CD4-positive, alpha-beta T cell treated with Interferon gamma for 1 hour (primary cell): ENCODE measurements at places on chromosomes 6 and 20.

GRCh38 chr6:103273048-103273447 lies 1586.7 kb downstream of the HACE1 start:
- no peak for DNase-seq

DNA sequence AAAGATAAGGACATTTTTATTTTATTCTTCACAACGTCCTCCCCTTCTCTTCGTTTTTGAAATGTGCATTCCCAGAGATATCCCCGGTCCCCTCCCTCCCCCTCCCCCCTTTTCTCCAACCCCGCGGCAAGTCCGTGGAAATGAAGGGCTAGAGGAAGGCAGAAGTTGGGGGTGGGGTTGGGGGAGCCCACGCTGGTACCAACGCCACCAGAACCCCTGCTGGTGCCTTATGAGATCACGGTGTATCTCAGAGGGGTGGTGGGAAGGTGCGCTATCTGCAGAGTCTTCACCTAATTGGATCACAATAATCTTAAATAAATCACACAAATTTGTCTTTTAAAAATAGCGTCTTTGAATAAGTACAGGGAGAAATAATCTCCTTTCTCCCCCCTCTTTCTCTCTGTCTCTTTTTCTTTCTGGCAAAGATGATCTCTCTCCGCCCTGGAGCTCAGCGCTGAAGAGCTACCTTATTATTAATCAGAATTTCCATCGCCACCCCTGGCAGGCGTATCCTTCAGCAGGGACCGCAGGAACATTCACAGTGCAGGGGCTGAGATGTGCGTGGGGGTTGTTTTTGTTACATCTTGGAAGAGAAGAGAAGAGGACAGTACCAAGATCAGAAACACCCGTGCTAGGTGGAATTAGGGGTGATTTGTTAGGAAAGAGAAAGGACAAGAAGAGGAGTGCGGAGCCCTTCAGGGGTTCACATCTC lies 915 bp downstream of the CLVS2 start:
- DNase-seq: no peak

DNA sequence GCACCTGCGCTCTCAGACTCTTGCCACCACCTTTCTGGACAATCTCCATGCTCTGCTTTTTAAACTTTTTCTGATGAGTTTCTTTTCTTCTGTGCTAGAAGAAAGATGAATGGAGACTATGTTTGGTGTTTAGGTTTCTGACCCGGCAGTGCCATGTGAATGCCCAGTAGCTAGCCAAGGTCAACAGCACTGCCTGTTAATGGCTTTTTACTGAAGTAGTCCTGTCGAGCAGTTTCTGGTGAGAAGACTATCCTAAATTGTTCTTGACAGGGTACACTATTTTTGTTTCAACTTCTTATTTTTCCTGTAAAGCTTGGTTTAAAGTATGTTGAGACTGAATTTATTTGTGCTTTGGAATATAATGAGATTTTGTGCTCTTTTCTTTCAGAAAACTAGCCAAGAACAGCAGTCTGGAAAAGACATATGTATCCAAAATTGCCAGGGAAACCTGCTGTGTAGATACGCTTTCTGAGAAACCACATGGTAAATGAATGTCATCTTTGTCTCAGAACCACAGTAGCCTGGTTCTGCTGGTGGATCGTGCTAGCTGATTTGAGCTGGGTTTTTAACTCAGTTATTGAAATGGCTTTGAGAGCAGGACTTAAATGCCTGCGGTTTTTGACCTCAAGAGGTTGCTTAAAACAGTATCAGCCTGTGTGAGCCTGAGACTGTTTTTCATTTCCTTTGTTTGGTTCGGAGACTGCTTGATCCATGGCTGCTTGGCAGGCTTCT lies 48.1 kb downstream of the KCNS1 start:
- peak; percentile 15 for DNase-seq

GRCh38 chr6:22808466-22808865 lies 239.1 kb downstream of the HDGFL1 start:
- DNase-seq: no peak

GRCh38 chr6:148967011-148967520 lies 220.2 kb downstream of the UST start:
- DNase-seq: no peak

GRCh38 chr6:42745083-42745639 lies 742 bp downstream of the TBCC start:
- peak; percentile 33 for DNase-seq

DNA sequence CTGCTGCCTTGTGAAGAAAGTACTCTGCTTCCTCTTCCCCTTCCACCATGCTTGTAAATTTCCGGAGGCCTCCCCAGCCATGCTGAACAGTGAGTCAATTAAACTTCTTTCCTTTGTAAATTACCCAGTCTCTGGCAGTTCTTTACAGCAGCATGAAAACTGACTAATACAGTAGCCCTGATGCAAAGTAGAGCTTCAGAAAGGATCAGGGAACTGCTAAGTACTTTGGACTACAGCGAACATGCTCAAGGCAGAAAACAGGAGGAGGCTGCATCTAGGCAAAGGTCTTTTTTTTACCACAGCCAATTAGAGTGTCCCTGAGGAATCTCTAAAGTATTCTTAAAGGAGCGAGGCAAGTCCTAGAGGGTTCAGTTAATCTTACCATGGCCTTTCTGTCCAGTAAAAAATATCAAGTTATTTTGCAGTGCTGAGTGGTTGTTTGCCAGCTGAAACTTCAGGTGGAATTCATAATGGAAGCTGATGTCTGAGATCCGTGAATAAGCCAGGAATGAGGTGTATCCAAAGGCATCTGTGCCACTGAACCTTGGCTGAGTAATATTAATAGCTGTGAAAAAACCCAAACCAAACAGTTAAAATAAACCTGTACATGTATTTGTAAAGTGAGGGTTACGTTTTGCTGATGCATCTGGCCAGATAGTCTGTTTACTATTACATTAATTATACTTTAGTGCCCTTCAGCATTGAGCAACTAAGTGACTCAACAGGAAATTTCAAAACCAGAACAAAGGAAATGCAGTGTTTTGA lies 170.4 kb downstream of the PHF3 start:
- DNase-seq: peak; percentile 17

GRCh38 chr6:44956396-44956795 lies 371.7 kb upstream of the RUNX2 start:
- no peak for DNase-seq
